ENCODE measurements at places on chromosomes 2 and 18. TPM values are rescaled to one million over a fixed set of nuclear protein-coding genes. Genes with fewer than 3 reads are reported as not detected.

Gene EVX2
- not detected for total RNA-seq

Gene ZNF521
- not detected for total RNA-seq

Gene TANK
- total RNA-seq, result 57.2 TPM

Gene KCNG2
- not detected for total RNA-seq

Gene IL18R1
- 0.87 TPM for total RNA-seq

Gene RSAD2
- total RNA-seq, result 0.54 TPM

Gene CD207
- total RNA-seq, result not detected

Gene GYPC
- not detected for total RNA-seq

Gene PRPF40A
- 93.4 TPM for total RNA-seq

Gene CCDC74B
- total RNA-seq, result 7.4 TPM

Gene CLIP4
- 27.2 TPM for total RNA-seq

Gene TMEM198
- 1.2 TPM for total RNA-seq

Gene ABI2
- total RNA-seq, result 66.2 TPM

Gene DSC3
- total RNA-seq, result 1.8 TPM

All from A549 treated with CpdA at 1 μM for 4 hours (cell line).